Stimulated activated CD4-positive, alpha-beta T cell treated with anti-CD3 and anti-CD28 coated beads, Interleukin-4, amount 100 ng/mL, for 24 hours (primary cell): ENCODE measurements at places on chromosomes 3 and 15.

- peak; percentile 76 for DNase-seq
Observed at GRCh38 chr15:70299931-70300869, 202.5 kb upstream of the TLE3 start.

DNA sequence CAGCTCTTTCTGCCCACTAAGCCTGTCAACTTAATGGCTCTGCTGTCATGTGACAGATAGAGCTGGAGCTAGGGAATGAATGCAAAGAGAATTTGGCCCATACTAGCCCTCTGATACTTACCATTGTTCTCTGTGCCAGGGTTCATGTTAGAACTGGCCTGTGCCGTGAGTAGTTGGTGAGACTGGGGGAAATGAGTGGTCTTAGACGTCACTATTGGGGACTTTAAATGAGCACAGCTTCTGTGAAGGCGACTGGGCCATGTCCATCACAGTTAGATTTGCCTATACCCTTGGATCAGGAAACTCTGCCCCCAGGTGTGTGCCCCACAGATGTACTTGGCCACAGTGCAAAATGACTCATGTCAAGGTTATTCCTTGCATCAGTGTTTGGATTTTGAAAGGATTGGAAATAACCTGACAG lies 124.9 kb downstream of the PTPRG start:
- no peak for DNase-seq

GRCh38 chr3:190718671-190719070 lies 143.8 kb downstream of the GMNC start:
- DNase-seq = no peak

GRCh38 chr3:179146911-179147513 lies 1.1 kb upstream of the PIK3CA start:
- DNase-seq = peak; percentile 36

DNA sequence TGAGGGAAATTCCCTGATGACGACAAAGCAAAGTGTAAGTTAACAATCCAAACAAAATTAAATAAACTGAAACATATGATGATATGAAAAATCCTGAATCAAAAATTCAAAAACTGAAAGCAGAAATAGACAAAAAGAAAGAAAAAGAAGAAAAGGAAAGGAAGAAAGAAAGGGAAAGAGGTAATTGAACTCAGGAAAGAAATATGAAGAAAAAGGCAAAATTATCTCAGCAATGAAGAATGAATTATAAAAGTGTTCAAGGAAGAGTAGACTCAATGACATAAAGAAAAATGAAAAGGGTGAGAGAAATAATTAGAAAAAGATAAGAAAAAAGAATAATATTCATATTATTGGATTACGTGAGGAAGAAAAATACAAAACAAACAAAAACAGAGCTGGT lies 54.9 kb downstream of the HERC1 start:
- no peak for DNase-seq

GRCh38 chr15:83077491-83078230 lies 10.6 kb upstream of the BTBD1 start:
- no peak for DNase-seq

- no peak for DNase-seq
Observed at GRCh38 chr15:90188914-90189748, 12.0 kb upstream of the SEMA4B start.

DNA sequence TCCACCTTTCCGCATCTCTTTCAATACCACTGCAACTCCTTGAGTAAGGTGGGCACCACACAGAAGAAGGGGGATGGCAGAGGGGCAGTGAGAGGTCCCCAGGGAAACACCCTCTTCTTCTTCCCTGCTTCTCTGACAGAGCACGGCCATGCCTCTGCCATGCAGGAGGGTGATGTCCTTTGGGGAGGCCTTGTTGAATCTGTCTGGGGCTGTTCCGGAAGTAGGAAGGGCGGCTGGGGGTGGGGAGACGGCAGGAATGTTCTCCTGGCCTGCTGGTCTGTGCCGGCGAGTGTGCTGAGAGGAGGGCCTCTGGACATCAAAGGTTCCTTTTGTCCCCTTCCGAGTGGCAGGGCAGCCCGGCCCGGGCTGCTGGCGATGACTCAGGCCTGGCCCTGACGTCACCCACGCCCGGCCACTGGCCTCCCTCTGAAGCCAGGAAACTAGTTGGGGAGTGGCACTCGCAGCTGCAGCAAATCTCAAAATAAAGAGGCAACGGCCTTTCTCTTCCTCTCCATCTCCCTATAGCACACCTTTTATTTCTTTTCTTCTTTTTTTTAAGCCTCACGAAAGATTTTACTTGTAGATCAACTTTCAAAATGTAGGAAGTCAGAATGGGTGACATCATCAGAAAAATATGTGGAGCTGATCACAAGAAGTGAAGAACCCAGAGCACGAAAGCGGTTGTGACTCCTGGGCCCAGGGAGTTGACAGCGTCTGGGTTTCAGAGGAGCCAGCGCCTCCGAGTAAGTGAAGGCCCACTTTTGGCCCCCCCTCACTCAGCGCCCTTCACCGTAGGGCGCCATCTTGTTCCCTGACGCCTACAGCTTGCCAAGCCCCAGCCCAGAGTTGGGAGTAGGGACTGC lies at the start of gene ZBTB38:
Gene ZBTB38 (plus strand): TSS at position 443 of the 863 bp plus-strand sequence. CDS start 73,885 bp downstream, outside the sequence.
- DNase-seq = no peak
